NCI-H748 treated with DMSO at 0.1 percent for 48 hours (cell line): ENCODE measurements at places on chromosomes 5 and 9.
A peak's percentile ranks its signal among the peaks of the same experiment; 100 is the strongest.

- no peak for DNase-seq
These were observed 742.9 kb downstream of the TLR4 start for GRCh38 chr9:118446943-118447639.

DNA sequence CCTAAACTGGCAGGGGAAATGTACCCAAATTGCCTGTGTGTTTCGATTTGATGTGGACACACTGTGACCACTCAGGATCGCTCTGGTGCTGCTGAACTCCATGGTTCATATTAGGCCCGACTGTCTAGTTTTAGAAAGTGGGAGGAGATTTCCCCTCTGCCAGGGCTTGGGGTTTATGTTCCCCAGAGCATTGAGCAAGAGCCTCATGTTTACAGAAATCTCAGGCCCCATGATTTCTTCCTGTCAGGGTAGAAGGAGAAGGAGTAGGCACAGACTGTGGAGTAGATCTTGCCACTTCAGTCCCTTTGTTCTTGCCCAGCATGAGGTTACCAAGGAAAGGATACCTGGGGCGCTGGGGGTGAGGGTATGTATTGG lies 40.8 kb upstream of the GLRX start:
- no peak for DNase-seq

DNA sequence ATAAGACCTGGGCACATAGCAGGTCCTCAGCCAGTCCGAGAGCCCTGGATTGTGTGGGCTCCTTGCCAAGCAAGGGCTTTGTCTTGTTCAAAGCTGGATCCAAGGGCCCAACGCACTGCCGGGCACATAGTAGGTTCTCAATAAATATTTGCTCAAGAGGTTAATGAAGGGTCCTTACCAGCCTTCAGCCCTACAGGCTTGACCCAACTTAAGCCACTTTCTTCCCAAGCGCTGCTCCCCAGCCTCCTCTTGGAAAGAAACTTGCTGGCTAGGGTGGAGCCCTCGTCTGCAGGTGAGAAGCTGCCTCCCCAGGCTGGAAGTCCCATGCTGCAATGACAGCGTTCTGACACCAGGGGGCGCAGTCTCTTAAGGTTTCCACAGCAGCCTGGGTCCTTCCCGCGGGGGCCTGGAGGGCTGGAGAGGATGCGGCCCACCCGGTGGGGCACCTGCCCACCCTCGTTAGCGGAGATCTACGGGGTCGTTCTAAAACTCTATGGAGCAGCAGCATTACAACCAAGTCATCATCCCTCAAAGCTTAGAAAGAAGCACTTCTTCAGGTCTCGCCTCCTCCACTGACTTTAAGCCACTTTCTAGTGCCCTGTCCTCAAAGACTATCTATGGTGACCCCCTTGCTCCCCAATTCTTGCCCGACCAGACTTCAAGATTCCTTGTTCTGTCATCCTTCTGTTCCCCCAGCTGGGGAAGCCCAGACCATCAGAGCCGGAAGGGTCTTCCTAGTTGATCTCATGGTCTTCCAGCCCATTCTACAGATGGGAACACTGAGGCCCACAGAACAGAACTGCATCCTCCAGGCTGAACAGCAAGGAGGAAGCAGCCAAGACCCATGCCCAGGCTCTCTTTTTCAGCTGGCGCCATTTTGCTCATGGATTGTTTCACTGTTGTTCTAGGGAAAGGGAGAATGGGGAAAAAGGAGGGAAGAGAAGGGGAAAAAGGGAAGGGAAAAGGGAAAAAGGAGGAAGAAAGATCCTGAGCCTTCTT lies 115.4 kb downstream of the LHX2 start:
- DNase-seq: peak; percentile 61

DNA sequence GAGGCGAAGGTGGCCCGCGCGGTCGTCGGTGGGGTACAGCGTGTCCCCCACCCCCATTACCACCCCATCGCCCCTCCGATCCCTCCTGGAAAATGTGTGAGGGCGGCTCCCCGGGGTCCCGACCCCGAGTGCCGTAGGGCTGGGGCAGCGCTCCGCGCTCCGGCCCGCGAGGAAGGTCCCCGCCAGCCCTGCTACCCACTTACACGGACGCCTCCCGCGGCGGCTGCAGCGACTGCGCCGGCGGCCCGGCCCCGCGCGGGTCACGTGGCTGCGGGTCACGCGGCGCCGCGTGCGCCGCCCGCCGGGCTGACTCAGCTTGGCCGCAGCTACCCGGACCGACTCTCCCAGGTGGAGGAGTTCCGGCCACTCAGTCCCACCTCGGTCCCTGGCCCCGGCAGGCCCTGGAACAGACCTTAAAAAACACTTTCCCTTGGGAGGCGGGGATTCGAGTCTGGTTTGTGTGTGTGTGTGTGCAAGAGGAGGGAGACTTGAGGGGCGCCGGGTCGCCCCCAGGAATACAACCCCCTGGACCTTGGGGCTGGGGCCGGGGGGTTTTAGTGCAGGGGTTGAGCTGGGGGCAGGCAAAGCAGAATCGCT lies at the start of gene GNPDA1:
TSS of gene GNPDA1 (minus strand) at position 236 of the 597 bp plus-strand sequence. CDS start 992 bp downstream, outside the sequence.
- peak; percentile 23 for DNase-seq
